Lung (tissue), 17 donors: ENCODE measurements at places on chromosomes 4 and X. TPM values are rescaled to one million over a fixed set of nuclear protein-coding genes. Genes with fewer than 3 reads are reported as not detected.

GRCh38 chrX:152231106-152231505 lies 92.7 kb upstream of the MAGEA10 start:
- no peak for DNase-seq

GRCh38 chr4:152229782-152230289 lies 306.1 kb downstream of the FBXW7 start:
- no peak for DNase-seq

GRCh38 chr4:56466910-56467283 lies 520 bp upstream of the SRP72 start:
- DNase-seq, result no peak

GRCh38 chr4:38347251-38347650 lies 316.7 kb upstream of the KLF3 start:
- DNase-seq, result no peak

- DNase-seq, result no peak
These were observed 90.7 kb upstream of the DCLK2 start for GRCh38 chr4:149987330-149988086.

GRCh38 chrX:320126-320783 lies 1.7 kb upstream of the GTPBP6 start:
- DNase-seq, result no peak

DNA sequence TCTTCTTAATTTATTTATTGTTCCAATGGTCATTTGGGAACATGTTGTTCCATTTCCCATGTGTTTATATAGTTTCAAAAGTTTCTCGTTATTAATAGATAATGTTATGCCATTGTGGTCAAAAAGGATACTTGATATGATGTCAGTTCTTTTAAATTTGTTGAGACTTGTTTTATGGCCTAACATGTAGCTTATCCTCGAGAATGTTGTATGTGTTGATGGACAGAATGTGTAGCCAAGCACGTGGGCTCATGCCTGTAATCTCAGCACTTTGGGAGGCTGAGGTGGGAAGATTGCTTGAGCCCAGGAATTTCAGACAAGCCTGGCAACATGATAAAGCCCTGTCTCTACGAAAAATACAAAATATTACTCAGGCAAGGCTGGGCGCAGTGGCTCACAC lies 168.5 kb upstream of the USP38 start:
- DNase-seq, result no peak

The ARMCX1 gene
- 15.1 TPM for polyA plus RNA-seq

The USP17L28 gene
- not detected for polyA plus RNA-seq
